ENCODE measurements at places on chromosomes 3 and 15.

DNA sequence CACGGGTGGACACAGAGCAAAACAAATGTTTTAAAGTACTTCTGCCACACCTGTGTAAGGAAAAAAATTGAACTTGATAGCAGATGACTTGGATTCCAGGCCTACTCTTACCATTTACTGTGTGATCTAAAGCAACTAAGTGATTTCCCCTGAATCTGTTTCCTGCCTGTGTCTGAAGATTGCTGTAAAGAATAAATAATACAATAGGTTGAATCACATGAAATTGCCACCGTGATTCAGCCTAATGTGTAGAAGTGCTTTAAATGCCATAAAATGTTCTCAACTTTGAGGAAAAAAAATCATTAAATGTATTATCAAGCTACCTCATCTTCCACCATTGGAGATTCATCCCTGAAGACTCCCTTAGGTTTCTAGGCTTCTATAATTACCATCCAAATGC, 27.6 kb upstream of the NUDT16 start:
- DNase-seq, result no peak

DNA sequence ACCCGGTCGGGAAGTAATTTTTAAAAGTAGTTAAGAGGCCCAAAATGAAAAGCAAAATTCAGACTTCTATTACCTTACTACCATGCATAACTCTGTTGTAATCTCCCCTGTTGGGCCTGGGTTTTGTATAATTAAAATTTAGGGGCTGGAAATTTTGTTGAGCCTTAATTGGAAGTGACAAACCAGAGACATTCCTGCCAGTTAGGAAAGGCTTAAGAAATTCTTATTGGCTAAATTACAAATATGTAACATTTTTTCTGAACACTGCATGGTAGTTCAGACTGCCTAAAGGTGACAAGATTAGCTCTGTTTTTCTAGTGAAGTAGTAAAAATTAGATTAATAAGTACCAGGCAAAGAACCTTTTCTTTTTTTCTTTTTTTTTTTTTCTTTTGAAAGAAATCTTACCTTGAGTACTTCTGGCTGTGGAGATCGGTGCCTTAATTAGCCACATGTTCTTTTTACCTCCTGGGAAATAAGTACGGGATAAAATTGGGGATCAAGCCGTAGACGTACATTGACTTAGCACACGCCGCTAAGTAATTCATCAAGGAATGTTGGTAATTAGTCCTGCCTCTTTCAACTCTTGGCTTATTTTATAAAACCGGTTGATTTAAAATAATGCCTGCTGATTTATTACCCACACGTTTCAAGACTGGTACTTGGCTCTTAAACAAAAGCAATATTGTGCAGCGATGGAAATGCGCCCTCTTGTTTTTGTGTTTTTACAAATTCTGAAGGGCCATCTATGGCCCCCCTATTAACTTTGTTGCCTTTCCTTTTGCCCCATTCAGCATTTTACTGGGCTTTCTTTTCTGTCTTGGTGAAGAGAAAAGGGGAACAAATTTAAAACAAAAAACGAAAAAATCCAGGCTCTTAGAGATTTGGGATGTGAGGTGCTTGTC, 111.2 kb upstream of the SAMMSON start:
- no peak for DNase-seq

DNA sequence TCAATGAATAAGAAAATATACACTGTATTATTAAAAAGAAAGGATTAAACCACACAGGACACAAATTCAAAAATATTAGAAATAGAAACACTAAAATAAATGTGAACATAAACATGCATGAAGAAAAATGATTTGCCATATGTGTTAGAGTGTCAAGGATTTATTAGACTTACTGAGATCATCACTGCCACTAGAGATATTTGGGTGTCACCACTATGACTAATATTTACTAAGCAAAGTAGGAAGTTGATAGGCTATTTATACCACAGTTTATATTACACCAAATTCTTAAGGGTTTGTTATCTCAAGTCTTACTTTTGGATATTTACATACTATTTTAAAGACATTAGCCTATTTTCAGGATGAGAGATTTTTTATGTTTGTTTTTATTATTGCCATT, 575.0 kb upstream of the SGO1 start:
- no peak for DNase-seq

DNA sequence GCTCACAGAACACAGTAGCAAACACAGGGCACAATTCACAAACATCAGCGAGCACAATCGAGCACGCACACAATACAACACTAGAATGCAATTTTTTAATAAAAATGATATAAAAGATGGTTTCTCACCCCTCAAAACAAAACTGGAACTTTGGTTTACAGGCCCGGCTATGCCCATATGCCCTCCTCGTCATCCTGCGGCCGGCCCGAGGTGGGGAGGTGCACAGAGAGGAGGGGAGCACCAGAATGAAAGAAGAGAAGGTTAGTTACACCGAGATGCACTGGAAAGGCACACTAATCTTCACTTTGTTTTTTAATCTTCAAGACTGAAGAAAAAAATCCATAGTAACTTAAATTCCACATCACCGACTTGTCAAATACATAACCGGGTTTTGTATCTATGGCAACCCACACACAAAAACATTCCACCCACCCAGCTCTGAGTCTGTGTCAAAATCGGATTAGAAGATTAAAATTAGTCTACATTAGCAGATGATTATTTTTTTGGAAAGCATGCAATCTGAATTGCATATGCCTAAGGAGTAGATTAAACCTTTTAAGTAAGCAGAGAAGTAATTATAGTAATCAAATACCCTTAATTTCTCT, 196.7 kb upstream of the WNT5A start:
- DNase-seq, result no peak

GRCh38 chr3:71355862-71356261, 227.7 kb downstream of the FOXP1 start:
- no peak for DNase-seq

DNA sequence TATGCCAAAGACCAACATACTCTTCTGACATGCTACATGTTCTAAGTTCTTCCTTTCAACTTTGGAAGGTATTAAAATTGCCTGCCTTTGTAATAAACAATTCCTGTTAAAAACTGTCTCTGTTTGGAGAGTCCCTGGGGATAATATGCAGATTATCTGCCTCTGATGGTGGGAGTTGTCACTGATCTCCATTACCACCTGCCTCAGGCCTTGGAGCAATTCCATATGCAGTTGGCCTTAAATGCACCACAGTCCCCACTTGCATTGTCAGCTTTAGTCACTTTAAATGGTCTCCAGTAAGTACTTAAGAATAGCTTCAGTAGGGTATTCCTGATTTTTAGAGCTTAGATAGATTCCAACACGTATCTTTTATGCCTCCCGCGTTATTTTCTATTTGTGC, 121.1 kb upstream of the GOLIM4 start:
- peak; percentile 76 for DNase-seq

GRCh38 chr3:145951441-145951840, 209.5 kb downstream of the PLOD2 start:
- no peak for DNase-seq

GRCh38 chr3:42498034-42498433, 4.4 kb upstream of the VIPR1 start:
- DNase-seq, result no peak

DNA sequence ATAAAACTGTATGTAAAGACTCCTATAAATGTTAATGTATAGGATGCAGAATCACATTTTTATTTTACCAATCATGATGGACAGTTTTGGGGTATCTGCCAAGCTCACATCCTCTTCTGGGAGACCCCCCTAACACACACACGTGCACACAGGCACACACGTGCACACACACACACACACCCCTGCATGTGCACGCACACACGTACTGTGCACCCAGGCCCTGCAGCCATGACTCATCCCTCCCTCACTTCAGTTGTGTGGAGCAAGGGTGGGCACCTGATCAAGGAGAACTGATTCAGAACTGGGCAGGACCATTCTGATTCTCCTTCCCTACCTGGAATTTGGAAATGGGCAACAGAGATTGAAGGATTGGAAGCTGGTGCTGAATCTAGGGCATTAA, 16.0 kb upstream of the MINDY4B start:
- no peak for DNase-seq

GRCh38 chr3:152348436-152349177, 79.9 kb downstream of the MBNL1 start:
- DNase-seq, result no peak

- DNase-seq, result peak; percentile 93
Observed at GRCh38 chr3:156826144-156826895, at the start of gene LEKR1. Gene LEKR1 (plus strand): TSS chr3:156826353. CDS start chr3:156829330, 2,977 bp downstream.

DNA sequence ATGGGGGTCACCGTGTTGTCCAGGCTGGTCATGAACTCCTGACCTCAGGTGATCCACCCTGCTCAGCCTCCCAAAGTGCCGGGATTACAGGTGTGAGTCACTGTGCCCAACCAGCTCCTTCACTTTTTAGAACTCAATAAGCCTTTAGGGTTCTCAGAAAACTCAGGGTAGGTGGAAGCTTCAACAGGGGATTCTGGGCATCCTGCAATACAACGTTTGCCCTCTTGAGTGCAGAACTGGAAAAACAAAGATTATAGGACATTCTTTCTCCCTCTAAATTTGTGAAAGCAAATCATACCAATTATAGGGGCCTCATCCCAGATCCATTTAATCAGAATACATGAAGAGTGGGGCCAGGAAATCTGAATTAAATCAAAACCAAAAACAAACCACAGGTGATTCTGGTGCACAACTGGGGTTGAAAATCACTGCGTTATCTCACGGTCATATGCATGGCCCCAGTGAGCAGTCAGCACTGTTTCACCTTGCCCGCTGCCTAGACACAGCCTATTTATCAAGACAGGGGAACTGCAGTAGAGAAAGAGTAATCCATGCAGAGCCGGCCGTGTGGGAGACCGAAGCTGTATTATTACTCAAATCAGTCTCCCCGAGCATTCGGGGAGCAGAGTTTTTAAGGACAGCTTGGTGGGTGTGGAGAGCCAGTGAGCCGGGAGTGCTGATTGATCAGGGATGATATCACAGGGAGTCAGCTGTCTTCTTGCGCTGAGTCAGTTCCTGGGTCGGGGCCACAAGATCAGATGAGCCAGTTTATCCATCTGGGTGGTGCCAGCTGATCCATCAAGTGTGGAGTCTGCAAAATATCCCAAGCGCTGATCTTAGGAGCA, 58.4 kb downstream of the TMEM44 start:
- no peak for DNase-seq

DNA sequence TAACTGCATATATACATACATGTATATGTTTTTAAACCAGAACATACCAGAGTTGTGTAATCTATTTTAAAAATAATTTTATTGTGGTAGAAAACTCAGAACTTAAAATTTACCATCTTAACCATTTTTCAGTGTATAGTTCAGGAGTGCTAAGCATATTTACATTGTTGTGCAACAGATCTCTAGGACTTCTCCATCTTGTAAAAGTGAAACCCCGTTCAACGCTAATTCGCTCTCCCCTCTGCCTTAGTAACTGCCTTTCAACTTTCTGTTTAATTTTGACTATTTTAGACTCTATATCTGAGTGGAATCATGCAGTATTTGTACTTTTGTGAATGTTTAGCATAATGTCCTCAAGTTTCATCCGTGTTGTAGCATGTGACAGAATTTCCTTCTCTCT, 51.8 kb upstream of the SSR3 start:
- DNase-seq, result no peak

GRCh38 chr15:51105430-51106016, 10.8 kb upstream of the TNFAIP8L3 start:
- no peak for DNase-seq

DNA sequence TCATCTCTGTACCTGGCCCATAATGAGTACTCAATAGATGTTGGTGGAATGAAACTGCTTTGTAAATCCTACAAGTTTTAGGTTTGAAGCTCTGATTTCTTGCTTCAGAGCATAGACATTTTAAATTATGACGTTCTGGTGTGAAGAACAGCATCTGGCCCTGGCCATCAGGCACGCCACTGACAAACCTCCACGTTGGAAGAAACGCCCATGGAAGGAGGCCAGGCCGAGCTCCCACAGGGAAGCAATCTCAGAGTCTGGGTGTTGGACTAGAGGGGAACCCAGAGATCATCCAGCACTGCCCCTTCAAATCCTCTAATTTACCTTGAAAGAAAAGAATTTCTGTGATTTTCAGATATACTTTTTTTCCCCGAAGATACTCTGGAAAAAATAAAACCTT, 328.1 kb upstream of the RGMA start:
- DNase-seq, result no peak

GRCh38 chr15:90972133-90972532, 17.4 kb downstream of the RCCD1 start:
- no peak for DNase-seq

- no peak for DNase-seq
Observed at GRCh38 chr3:27511724-27512422, 27.7 kb upstream of the SLC4A7 start.

DNA sequence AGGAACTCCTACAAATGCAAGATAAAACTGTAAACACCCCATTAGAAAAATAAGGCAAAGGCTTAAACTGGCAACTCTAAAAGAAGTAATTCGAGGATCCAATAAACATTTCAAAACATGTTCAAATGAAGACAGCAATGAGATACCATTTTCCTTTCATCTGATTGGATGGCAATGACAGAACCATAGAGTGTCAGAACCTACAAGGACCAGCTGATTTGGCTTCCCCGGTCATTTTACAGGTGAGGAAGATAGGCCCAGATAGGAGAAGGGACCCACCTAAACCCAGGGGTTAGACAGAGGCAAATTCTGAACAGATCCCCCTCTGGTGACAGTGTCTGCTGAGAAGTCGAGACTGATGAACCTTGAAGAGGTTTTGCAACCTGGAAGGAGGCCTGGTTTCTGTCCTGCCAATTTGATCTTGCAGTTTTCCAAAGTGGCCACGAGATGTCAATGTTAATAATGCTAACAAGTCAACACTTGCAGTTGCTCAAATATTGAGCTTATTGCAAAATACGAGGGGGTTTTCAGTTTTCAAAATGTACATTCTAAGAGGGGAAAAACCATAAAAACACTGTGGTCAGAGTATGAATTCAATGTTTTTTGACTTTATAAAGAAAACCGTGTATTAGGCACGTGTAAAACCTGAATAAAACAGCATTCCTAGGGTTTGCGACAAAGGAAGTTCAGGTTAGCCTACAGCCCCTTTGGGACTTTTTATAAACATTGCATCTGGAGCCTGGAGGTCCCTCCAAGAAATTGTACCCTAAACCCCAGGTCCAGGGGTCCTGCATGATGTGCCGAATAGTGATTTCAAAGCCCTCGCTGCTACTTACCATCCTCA, 21.5 kb downstream of the CFAP161 start:
- DNase-seq, result peak; percentile 40
